Stimulated activated naive CD8-positive, alpha-beta T cell treated with anti-CD3 and anti-CD28 coated beads, Interleukin-15, Interleukin-2, amounts not matched to agents 100 U/mL and 50 U/mL, for 24 hours (primary cell): ENCODE measurements at places on chromosomes 16 and 17.

DNA sequence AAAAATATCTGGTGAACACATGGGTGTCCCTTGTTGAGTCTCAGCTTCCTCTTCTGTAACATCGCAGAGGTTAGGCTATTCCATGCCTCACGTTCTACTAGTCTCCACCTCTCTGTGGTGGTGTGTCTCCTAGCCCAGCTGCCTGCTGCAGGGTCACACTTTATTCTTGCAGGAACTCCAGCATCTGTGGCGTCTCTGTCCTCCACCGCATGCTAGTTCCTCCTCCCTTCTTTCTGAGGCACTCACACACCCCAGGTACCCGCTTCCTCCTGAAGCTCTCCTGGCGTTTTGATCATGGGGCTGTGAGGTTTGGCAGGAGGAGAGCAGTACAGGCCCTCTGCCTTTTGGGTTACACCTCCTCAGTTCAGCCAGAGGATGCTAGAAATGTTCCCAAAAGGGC, 9.9 kb upstream of the TEX2 start:
- DNase-seq = no peak

DNA sequence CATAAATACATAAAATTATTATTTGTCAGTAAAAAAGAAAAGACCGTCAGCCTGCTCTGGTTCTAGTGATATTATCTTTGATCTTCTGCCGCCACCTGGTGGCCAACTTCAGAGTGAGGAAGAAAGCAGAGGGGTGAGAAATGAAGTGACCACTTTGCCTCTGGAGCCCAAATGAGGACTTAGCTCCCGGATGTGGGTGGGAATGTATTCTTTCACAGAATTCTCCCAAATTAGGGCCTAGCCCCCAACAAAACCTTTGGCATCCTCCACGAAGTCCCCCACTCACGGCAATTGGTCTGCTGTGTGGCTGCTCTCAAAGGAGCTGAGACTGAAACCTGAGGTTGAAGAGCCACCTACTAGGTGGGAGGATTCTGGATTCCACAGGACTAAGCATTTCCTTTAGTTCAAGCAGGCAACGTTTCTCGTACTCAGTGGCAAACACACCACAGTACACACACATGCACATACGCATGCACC, 4.9 kb upstream of the ZNF267 start:
- peak; percentile 84 for DNase-seq

DNA sequence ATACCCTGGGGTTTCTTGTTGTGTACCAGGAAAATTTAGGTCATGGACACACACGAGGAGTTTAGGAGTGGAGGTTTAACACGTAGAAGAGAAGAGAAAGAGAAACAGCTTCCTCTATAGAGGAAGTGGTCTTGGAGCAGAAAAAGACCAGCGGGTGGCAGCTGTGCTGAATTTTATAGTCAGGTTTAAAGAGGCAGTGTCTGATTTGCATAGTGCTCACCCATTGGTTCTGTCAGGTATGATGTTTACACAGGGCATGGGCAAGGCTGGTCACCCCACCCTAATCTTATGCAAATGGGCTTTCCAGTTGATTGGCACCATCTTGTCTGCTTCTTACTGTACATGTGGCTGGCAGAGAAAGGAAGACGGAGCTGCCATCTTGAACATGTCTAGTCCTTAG, 309.0 kb downstream of the CDH13 start:
- no peak for DNase-seq

- DNase-seq = no peak
These were observed 11.9 kb upstream of the CCDC182 start for GRCh38 chr17:57756951-57757350.

DNA sequence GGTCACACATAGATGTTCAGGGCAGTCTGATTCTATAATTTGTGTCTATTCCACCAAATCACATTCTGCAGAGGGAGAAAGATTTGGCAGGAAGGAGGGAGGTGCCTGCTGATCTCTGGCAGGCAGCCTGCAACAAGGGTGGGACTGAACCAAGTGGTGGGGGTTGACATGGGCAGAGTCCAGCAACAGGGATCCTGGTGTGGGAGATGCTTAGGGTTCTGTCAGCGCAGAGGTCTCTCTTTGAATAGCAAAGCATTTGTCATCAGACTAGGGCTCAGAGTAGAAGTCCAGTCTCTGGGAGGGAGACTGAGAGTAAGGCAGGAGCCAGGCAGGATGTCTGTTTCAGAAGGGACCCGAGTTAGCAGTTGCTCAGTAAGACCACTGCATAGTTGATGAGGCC, 94.6 kb downstream of the UTP18 start:
- DNase-seq = no peak

DNA sequence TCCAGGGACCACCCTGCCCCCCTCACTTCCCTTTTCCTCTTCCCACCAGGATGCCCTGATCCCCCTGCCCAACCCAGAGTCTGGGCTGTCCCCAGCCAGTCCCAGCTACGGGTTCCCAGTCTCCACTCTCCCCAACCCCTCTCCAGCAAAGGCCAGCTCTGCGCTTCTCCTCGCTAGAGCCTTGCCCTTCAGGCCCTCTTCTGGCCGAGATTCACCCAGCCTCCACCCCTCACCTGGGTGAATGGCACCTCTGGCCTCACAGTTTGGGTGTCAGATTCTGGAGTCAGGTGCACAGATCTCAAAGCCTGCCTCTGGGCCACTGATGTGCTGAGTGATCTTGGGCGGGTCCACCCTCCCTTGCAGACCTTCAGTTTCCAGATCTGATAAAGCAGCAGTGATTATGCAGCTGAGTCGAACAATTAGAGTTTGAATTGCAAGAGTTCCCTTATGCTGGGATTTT, 185.6 kb upstream of the TNRC6C start:
- DNase-seq = no peak
